ENCODE measurements at places on chromosomes 1 and 21.

- no peak for DNase-seq
Measured at GRCh38 chr1:48031676-48032075, 34.5 kb upstream of the TRABD2B start.

- DNase-seq, result no peak
Measured at GRCh38 chr1:33057095-33057494, 20.4 kb upstream of the AK2 start.

DNA sequence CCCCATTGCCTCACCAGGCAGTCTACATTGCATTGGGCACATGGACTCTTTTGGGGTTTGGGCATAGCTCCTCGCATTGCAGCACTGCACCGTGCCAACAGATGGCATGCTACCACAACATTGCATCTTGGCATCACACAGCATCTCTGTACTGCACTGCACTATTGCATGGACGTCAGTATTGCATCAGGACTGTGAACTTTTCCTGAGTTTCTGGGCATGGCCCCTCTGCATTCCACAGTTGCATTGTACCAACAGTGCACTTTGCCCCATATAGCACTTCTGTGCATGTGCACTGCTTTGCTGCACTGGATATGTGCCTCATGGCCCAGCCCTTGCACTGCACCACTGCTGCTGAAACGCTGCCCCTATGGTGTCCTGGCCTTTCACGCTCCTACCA, 9.6 kb downstream of the PTPRU start:
- DNase-seq, result no peak

GRCh38 chr1:25813734-25814471, 5.9 kb upstream of the MTFR1L start:
- no peak for DNase-seq

DNA sequence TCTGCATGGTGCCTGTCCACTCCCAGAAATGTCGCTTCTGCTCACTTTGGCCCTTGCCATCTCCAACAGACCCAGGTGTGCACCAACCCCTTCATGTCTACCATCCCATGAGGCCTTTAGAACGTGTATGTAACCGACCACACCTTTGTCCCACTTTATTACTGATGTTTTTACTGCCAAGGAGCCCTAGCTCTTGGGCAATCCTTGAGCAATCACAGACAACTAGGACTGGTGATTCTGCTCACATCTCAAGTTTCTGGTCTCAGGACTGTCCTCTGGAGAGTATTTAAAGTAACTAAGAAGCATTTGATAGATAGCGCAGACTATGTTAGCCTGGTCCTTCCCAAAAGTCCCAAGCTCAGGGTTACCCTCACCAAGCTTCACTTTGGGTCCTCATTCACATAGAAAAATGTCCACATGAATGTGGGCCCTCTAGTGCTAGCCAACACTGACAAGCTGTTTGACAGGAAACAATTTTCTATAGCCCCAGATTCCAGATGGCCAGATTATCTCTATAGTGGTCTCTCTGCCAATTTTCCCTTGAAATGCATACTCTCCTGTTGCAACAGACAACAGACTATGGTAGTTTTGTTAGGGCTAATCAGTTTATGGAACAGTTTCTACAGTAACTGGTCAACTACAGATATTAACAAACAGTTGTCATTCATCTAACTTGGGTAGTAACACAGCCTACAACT, 6.9 kb upstream of the TMEM81 start:
- DNase-seq, result no peak

DNA sequence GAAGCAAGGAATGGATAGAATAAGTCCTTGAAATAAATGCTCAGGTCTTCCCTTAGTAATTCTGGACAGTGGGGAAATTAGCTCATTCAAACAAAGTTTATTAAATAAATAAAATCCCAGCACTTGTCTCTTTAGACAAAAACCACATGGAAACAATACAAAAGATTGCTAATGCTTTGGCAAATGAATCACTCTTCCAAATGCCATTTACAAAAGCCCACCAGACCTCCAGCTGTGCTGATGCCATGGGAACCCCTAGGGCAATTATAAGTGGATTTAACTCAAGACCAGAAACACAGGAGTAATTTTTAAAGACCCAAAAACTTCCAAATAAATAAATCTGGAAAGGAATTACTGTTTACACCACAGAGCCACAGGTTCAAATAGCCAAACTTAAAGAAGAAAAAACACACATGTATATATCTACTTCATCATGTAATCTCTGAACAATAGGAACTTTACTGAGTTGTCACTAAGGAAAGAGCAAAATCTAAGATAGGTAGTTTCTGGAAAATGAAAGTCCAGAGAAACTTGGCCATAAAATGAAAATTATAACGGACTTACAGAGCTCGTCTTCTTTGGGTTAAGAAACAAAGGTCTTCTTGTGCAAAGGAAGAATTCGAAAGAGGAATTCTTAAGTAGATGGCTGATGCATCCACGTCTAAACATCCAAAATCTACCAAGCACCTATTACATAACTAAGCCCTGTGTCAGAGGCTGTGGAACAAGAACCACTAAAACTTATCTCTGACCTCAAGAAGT, 399.4 kb downstream of the SMYD3 start:
- DNase-seq, result no peak

GRCh38 chr1:71861022-71861421, 421.3 kb downstream of the NEGR1 start:
- DNase-seq, result no peak

DNA sequence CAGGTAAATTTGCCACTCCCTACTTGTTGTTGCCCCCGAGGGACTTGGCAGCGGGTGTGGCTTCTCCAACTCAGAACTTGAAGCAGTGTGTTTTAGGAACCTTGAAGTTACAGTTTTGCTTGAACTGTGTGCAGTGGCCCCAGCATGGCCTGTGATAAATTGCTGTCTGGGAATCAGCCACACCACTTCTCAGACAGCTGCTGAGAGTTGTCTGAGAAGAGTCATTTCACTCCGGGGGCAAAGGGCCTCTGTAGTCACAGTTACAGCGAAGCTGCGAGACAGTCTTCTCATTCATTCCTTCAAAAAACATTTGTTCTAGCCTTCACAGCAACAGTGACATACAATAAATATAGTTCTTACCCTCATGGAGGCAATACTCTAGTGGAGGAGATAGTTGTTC, 70.3 kb downstream of the PROX1 start:
- no peak for DNase-seq

DNA sequence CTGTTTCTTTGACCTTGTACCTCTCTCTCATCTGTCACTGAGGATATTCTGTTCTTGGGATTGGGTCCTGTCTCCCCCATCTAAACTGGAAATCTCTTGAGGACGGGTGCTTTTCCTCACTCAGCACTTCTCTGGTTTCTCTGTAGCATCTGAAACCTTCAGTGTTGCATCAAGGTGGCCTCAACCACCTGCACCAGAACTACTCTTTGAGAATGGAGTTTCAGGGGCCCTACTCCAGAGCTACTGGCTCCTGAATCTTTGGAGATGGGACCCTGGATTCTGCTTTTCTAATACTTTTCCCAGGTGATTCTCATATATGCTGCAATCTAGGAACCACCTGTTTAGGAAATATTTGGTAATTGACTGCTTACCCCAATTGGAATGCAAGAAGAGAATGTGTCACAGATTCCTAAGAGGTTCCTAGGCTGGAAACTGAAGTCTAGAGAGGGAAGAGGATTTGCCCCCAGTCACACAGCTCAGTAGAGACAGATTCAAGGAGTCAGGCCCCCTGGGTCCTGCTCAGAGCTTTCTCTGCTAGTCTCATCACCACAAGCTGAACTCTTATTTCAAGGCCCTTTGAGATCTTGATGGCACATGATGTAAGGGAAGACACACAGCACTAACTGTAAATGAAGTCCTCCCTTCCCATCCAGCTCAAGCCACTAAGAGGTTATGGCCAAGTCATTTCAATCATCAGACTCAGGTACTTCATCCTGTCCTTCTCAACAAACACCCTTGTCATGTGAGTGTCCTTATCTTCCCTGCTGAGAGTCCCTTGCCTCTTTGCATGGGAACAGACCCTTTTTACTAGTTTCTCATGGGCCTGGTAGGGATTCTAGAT, 48.7 kb downstream of the EIF2D start:
- DNase-seq, result no peak

GRCh38 chr1:90809996-90810395, 92.9 kb upstream of the BARHL2 start:
- no peak for DNase-seq

DNA sequence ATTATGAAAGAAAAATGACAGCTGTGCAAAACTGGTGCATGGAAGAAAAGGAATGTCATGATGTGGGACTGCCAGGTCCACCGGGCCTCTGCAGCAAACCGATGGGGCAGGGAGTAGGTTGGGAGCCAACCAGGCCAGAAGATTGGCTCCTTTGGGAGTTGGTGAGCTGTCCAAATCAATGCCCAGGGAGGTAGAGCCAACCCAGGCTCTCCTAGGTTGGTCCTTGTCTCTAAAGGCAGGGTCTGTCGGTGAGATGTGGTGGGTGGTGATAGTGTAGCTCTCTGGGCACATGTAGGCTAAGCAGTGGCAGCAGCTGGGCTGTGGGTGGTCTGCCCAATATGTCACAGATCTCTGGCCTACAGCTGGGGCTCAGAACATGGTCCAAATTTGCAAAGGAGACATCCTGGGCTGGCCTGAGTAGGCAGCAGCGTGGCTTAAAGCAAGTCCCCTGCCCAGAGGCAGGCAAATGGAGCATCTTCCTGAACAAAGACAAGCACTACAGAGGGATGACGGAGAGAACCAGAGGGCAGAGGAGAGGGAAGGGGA, 61.2 kb upstream of the PRDX6 start:
- no peak for DNase-seq

- peak; percentile 29 for DNase-seq
Measured at GRCh38 chr1:100528871-100529270, 9.1 kb upstream of the GPR88 start.

- DNase-seq, result no peak
Measured at GRCh38 chr1:223010582-223011504, 132.2 kb downstream of the TLR5 start.

GRCh38 chr1:18681423-18681835, 50.8 kb downstream of the PAX7 start:
- DNase-seq, result no peak

GRCh38 chr1:183490932-183491331, 18.6 kb downstream of the SMG7 start:
- no peak for DNase-seq

- DNase-seq, result no peak
Measured at GRCh38 chr1:53139951-53140361, 2.5 kb downstream of the SLC1A7 start.

- no peak for DNase-seq
Measured at GRCh38 chr1:37893673-37894072, 34.3 kb upstream of the MTF1 start.

GRCh38 chr1:85178396-85178795, 22.4 kb downstream of the SYDE2 start:
- no peak for DNase-seq

DNA sequence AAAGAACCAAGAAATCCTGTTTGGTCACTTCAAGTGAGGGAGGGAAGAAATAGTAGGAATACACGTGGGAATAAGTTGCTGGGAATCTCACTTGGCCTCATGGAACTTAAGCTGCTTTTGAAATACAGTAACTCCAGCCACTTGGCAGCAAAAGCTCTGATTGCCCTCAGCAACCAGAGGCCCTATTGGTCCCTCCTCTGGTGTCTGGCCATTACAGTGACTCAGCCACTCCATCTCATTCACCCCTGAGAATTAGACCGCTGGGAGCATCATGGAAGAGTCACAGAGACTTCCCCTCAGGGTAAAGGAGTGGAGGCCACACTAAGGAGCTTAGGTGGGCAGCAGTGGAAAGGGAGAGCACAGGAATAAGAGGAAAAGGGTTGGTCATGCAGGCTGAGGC, 99.6 kb downstream of the ELAVL4 start:
- no peak for DNase-seq

DNA sequence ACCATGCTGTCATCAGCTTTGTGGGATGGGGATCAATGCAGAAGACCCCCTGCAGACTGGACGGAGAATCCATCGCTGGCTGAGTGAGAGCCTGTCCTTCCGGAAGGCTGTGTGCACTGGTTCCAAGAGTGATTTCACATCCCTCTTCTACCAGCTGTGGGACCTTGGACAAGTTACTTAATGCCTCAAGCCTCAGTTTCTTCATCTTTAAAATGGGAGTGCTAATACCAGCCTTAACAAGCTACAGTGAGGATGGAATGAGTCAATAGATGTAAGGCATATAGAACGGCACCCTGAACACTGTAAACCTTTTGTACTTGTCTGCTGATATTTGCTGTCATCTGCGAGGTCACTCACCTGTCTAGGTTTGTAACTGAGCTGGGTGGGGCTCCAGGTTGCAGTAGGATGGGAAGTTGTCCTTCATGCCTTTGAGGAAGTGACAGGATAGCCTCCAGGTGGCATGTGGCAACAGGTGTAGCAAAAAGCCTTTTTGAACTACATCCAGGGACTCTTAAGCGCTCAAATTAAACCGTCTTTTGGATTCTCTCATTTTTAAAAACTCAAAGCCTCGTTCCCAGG, 27.5 kb downstream of the TMEM51 start:
- no peak for DNase-seq

DNA sequence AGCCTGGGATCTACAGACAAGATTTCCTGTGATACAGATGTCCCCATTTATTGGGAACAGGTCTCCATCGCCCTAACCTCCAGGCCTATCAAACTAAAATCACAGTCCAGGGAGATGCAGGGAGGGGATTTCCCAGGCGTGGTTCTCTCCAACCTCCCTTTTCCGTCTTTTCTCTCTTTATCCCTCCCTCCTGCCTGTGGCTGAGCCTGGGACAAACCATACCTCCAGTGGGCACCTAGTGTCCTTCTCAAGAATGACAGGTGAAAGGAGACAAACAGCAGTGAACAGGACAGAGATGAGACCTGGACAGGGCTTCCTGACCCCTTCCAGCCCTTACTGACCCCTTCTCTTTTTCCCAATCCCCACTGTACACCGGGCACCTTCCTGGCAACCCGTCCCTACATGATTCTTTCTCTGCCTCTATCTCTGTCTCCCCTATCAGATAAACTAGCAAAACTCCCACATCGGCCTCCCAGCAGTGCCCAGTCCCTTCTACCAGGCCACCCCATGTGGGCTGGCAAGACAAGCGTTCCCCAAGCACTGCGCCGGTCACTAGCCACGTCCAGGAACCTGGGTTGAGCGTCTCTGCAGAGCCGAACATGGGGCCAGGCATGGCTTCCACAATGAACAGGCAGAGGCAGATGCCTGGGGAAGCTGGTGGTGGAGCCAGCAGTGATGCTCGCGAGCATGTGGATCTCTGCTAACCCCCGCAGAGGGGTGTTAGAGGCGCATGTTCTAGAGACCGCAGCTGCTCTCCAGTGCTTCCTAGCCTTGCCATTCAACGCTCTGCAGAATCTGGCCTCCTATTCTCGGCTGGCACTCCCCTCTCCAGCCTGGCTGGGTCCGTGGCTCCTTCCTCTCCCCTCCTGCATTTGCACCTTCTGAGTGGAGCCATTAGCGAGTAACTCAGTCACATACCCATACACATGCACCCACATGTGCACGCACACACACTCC, 54.7 kb downstream of the ELK4 start:
- no peak for DNase-seq

- peak; percentile 59 for DNase-seq
Measured at GRCh38 chr1:109975718-109976117, 8.8 kb upstream of the AHCYL1 start.

- DNase-seq, result no peak
Measured at GRCh38 chr1:37994886-37995566, 5.2 kb upstream of the SF3A3 start.

Data from AG04449 (cell line).